ENCODE measurements at places on chromosomes 7 and 10.

GRCh38 chr7:13259930-13260329, 572.5 kb downstream of the ARL4A start:
- no peak for DNase-seq

GRCh38 chr10:94000638-94001415, 7.1 kb downstream of the PLCE1 start:
- no peak for DNase-seq

- DNase-seq, result no peak
Observed at GRCh38 chr7:141251957-141252356, 178.1 kb downstream of the TMEM178B start.

DNA sequence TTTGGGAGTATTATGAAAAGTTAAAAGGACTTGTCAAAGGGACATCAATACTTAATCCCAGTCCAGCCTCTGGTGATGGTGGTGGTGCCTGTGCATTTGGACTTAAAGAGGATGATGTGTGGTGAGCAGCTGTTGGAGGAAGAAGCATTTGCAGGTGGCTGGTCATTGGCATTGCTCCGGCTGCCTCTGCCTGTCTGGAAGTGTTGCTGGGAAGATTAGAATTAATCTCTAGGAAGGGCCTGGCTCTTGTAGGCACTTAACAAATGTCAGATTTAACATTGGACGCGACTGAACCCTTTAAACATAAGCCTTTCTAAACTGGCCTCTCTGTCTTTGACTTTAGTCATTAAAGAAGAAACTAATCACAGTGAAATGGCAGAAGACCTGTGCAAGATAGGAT, 58.8 kb downstream of the FIGNL1 start:
- DNase-seq, result no peak

GRCh38 chr10:114320249-114321116, 81.4 kb downstream of the VWA2 start:
- DNase-seq, result no peak

GRCh38 chr10:60535427-60535826, 145.8 kb upstream of the ANK3 start:
- DNase-seq, result no peak

- DNase-seq, result no peak
Observed at GRCh38 chr10:123967626-123968243, 76.1 kb upstream of the CPXM2 start.

DNA sequence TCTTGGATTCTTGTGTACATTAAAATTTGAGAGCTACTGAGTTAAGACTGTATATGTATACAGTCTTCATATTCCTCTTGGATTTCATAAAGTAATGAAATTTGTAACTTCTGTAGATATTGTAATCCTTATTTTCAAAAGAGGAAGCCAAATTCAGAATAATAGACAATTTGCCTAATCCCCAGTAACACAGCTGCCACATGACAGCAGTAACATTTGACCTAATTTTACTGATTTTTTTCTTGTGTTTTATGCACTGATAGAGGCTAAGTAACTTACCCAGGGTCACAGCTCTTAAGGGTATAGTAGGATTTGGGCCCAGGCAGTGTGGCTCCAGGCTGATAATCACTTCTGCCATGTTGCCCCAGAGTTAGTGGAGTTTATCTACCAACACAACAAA, 40.4 kb upstream of the IL6 start:
- DNase-seq, result no peak

GRCh38 chr10:44723082-44723481, 188.1 kb upstream of the TMEM72 start:
- DNase-seq, result no peak

- no peak for DNase-seq
Observed at GRCh38 chr7:103704701-103705100, 258.7 kb upstream of the SLC26A5 start.

DNA sequence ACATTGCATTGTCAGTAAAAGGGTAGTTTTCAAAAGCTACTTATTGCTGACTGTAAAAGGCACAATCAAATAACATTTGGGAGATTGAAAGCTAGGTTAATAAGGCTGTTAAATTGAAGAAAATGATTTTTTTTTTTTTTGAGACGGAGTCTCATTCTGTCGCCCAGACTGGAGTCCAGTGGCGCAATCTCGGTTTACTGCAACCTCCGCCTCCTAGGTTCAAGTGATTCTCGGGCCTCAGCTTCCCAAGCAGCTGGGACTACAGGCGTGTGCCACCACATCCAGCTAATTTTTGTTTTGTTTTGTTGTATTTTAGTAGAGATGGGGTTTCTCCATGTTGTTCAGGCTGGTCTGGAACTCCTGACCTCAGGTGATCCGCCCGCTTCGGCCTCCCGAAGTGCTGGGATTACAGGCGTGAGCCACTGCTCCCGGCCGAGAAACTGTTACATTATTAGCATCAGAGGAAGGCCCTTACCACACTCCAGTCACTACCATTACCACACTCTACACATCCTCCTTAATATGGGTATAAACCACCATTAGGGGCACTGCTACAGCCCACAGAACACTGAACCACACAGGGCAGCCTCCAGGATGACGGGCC, 1.0 kb downstream of the CYP51A1 start:
- DNase-seq, result no peak

DNA sequence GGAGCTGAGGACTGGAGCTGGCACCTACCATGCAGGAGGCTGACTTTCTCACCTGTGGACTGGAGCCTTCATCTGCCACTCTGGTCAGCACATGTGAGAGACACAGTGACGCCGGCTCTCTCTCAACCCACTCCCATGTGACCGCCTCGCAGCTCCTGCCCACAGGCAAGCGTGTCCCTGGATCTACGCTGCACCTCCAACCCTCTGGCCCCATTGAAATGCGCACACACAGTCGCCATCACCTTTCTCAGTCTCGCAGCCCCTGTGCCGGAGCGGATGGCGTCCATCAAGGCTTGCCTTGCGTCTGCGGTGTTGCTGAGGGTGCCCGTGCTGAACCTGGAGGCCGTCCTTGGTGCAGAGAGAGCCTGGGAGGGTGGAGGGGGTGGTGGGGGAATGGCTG, 242.2 kb upstream of the GRB10 start:
- DNase-seq, result no peak

- DNase-seq, result no peak
Observed at GRCh38 chr7:22563621-22564241, 63.7 kb upstream of the STEAP1B start.

DNA sequence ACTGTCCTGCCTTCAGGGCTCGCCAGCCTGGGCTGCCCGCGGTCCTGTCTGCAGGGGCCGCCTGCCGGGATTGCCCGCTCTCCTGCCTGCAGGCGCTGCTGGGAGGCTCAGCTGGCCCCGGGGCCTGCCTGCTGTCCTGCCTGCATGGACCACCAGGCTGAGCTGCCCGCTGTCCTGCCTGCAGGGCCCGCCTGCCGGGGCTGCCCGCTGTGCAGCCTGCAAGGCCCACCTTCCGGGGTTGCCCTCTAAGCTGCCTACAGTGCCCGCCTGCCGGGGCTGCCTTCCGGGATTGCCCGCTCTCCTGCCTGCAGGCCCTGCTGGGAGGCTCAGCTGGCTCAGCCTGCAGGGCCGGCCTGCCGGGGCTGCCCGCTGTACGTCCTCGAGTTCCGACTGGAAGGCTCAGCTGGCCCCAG, 164.4 kb downstream of the GLRX3 start:
- no peak for DNase-seq

DNA sequence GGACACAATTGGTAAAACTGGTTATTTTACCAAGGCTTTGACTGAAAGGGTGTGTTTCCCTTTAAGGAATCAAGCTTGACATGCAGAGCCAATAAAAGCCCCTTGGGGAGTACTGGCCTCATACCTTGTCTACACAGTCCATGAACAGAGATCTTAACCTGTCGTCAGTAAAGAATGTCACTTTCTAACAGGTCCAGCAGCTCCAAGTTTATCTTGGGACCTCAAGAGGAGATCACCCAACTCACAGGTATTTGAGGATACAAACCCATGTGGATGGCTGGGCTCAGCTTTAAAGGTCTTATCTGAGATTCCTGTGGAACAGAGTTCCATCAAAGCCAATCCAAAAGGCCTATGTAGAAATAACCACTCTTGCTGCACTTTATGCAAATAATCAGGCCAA, 61.3 kb downstream of the COA1 start:
- DNase-seq, result no peak

- DNase-seq, result no peak
Observed at GRCh38 chr7:130791746-130792145, 57.7 kb upstream of the KLF14 start.

GRCh38 chr10:79387466-79387973, 40.3 kb downstream of the PPIF start:
- no peak for DNase-seq

GRCh38 chr7:149495785-149496641, 1.6 kb downstream of the ZNF746 start:
- DNase-seq, result no peak

DNA sequence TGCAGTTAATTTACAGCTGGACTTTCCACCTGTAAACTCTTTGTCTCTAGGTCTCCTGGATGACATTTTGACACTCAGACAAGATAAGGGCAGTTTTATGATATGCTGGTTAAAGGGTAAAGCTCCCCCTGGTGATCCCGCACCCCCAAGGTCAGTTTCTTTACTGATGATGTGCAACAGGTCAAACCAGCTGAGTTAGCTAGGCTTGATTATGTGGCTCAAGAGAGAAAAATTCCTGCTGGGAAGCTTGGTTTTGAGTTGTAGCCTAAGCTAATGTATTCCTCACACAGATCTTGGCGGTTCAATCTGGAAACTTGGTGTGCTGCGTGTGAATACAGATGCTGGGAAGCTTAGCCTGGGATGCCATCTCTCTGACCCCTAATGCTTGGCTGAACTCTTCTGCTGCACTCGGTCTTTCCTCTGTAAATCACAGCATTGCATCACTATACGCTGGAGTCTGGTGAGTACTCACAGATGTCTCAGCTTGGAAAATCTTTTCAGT, 11.4 kb upstream of the AKR1D1 start:
- DNase-seq, result no peak

- DNase-seq, result no peak
Observed at GRCh38 chr10:92001581-92001980, 78.0 kb downstream of the BTAF1 start.

DNA sequence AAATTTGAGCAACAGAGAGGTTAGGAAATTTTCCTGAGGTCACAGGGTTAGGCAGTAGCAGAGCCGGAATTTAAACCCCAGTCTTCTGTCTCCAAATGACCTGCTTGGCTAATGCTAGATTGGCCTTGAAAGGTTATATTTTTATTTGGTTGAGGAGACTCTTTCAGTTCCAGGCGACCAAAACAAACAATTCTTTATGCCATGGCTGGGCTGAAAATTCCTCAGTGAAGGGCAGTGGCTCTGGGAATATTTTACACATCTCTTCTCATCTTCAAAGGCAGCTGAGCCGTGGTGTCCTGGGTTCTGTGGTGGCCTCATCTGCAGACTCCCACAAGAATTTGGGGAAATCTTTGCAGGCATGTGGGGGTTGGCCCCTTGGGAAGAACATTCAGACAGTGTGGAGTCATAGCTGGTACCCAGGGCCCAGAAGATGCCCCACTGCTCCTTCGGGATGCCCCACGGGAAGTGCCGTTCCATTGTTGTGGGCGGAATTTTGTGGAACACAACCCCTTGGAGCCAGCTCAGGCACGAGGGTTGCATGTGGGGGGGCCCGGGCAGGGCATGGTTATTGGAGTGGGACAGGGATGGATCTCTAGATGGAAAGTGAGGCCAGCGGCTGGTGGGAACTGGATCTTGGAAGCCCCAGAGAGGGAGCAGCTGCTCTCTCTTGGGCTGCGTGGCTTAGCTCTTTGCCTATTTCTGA, 33.2 kb downstream of the RPS24 start:
- no peak for DNase-seq

- peak; percentile 24 for DNase-seq
Observed at GRCh38 chr10:14032406-14032998, 298.2 kb downstream of the FRMD4A start.

- DNase-seq, result no peak
Observed at GRCh38 chr10:96858706-96859050, 26.6 kb downstream of the LCOR start.

GRCh38 chr10:96978621-96979154, 146.6 kb downstream of the LCOR start:
- no peak for DNase-seq

DNA sequence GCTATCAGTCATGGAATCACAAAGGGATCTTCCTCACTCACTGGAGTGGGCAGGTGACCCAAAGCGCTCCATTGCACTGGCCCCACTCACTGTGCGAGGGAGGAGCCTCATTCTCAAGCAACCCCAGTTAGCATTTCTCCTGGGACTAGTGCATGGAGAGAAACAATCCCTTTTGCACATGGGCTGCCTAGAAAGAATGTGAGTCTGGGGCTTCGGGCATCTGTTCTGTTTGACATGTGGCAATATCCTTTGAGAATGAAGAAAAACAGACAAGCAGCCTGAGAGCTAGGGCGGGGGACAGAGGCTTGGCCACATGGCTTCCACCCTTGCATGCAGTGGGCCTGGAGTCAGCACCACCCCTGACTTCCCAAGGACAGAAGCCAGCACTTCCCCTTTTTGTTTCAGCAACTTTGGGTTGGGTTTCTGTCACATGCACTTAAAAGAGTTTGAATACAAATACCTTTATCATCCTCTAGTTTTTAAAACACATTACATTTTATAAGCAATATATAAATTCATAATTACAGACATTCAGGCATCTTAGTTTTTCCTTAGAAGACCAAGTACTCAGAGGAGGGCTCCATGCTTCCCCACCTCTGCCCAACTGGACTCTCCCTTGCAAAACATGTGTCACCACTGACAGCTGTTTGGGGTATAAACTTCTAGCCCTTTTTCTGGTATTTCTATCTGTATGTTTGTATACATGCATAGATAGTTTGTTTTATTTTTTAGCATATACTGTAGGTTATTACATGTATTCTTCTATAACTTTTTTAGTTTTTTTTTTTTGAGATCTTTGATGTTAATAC, 73.8 kb downstream of the RBM20 start:
- no peak for DNase-seq

- no peak for DNase-seq
Observed at GRCh38 chr7:116582806-116583444, 58.1 kb downstream of the CAV1 start.
